Activated naive CD8-positive, alpha-beta T cell treated with anti-CD3 and anti-CD28 coated beads, Interleukin-2, amount 10 ng/mL, durations not matched to agents 7 days and 5 days (primary cell): ENCODE measurements at places on chromosomes 4 and X. TPM values are rescaled to one million over a fixed set of nuclear protein-coding genes. Genes with fewer than 3 reads are reported as not detected.

- no peak overlapping the region for H3K27ac ChIP-seq
- H3K4me3 ChIP-seq = no peak overlapping the region
- no peaks in the 10 kb centered on the region for H3K27me3 ChIP-seq
- H3K4me1 ChIP-seq = peaks cover 5% of the 10 kb centered on the region
Observed at GRCh38 chrX:154401918-154402621, 3.9 kb downstream of the RPL10 start.

GRCh38 chr4:7784131-7784870 lies 155.4 kb downstream of the AFAP1 start:
- H3K4me3 ChIP-seq = no peak overlapping the region
- peaks cover 2% of the 10 kb centered on the region for H3K36me3 ChIP-seq
- H3K27me3 ChIP-seq = no peaks in the 10 kb centered on the region
- no peak overlapping the region for H3K27ac ChIP-seq
- no peak for DNase-seq

ENAM gene
- not detected for total RNA-seq

POF1B gene
- total RNA-seq = 0.11 TPM

PDGFRA gene
- total RNA-seq = not detected

GRCh38 chr4:2852481-2852921 lies 8.9 kb downstream of the ADD1 start:
- H3K4me1 ChIP-seq = peaks cover 34% of the 10 kb centered on the region
- H3K27me3 ChIP-seq = no peaks in the 10 kb centered on the region
- H3K4me3 ChIP-seq = peak overlapping the region; percentile 62
- H3K36me3 ChIP-seq = peaks cover 17% of the 10 kb centered on the region
- no peak for DNase-seq

GRCh38 chrX:119236623-119237561 lies 807 bp downstream of the PGRMC1 start:
- peaks cover 26% of the 10 kb centered on the region for H3K4me1 ChIP-seq
- H3K4me3 ChIP-seq = peak overlapping the region; percentile 99
- H3K27me3 ChIP-seq = peaks cover 6% of the 10 kb centered on the region
- DNase-seq = peak; percentile 32
- H3K27ac ChIP-seq = peak overlapping the region; percentile 87

VEGFC gene
- total RNA-seq = not detected

ATP1B4 gene
- not detected for total RNA-seq

DNA sequence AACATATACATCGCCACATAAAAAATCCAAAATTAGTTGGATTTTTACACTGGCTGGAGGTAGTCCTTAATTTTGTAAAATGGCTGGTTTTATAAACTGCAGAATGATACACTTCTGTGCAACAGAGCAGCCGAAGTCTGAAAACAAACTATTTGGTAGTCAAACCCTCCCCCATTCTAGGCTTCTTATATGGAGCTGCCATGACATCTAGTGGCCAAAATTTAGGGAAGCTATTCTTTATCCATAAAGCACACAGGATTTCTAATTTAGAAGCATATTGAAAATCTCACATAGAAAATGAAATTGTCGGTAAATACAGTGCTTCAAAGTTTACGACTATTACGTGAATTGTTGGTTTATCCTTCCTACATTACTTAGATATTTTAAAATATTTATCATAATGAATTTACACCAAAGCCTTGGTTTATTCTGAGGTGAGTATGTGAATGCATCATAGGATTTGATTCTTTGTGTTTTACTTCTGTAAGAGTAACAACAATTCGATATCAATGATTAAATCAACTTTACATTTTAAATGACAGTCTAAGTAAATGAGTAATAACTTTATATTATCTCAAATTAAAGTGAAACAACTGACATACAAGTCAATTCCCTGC lies 113.4 kb upstream of the FAM241A start:
- H3K27ac ChIP-seq = no peak overlapping the region
- no peaks in the 10 kb centered on the region for H3K4me1 ChIP-seq
- H3K36me3 ChIP-seq = no peaks in the 10 kb centered on the region
- peaks cover 21% of the 10 kb centered on the region for H3K27me3 ChIP-seq
- H3K4me3 ChIP-seq = no peak overlapping the region
- no peak for DNase-seq

SYTL5 gene
- not detected for total RNA-seq

DNA sequence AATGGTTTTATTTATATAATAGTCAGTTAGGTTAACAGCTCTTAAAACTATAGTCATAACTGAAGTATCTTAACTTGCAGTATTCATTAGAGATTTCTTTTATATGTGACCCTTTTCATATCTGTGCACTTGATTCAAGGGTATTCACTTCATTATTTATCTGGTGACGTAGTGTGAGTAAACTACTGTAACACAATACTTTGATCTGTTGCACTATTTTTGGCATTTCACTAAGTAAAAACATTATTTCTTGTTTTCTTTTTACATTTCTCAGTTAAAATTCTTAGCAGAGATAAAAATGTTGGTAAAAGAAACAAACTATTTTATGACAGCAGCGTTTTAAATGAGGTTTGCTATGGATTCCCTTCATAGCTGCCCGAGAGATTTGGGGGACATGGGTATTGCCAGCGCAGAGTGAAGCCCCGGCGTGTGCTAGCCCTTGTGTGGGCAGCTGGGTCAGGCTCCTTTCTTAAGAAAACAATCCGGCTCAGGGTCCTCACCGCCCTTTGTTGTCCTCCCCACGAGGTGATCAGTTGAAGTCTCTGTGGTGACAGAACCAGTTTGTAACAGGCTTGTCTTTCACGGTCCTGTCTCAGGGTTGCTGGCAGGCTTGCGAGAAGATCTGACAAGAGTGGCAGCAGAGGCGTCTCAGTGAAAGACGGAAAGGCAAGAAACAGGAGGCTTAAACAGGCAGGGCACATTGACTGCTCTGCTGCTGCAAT lies 293.4 kb downstream of the BMPR1B start:
- no peak overlapping the region for H3K27ac ChIP-seq
- no peak overlapping the region for H3K4me3 ChIP-seq
- H3K27me3 ChIP-seq = no peaks in the 10 kb centered on the region
- no peaks in the 10 kb centered on the region for H3K36me3 ChIP-seq

- H3K27ac ChIP-seq = peak overlapping the region; percentile 87
- DNase-seq = no peak
- peaks cover 16% of the 10 kb centered on the region for H3K36me3 ChIP-seq
- peaks cover 32% of the 10 kb centered on the region for H3K4me1 ChIP-seq
- peak overlapping the region; percentile 96 for H3K4me3 ChIP-seq
Observed at GRCh38 chr4:102761296-102761701, 531 bp upstream of the MANBA start.

DNA sequence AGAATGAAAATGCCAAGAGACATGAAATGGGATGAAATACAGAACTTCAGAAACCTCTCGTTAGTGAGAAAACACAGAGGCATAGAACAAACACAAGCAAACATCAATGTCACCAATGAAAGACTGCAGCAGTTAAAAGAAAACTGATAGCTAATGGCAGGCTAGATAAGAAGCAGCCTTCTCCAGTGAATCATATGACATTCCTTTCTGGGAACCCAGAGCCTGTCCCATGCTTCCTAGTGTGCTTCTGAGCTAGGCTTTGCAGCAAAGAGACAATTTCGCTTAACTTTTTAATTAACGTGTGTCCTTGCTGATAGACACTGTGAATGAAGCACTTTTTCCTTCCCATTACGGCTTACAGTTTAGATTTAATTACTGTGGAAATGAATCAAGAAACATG lies 444.6 kb downstream of the IL15 start:
- no peak overlapping the region for H3K27ac ChIP-seq
- H3K36me3 ChIP-seq = peaks cover 9% of the 10 kb centered on the region
- H3K4me3 ChIP-seq = no peak overlapping the region
- no peaks in the 10 kb centered on the region for H3K27me3 ChIP-seq
- H3K4me1 ChIP-seq = no peaks in the 10 kb centered on the region
- no peak for DNase-seq

GRCh38 chr4:14920237-14920636 lies 82.0 kb upstream of the CPEB2 start:
- H3K4me3 ChIP-seq = no peak overlapping the region
- no peaks in the 10 kb centered on the region for H3K36me3 ChIP-seq
- H3K27ac ChIP-seq = no peak overlapping the region
- no peak for DNase-seq

- peaks cover 1% of the 10 kb centered on the region for H3K36me3 ChIP-seq
- H3K4me3 ChIP-seq = no peak overlapping the region
- no peak overlapping the region for H3K27ac ChIP-seq
- no peak for DNase-seq
- peaks cover 1% of the 10 kb centered on the region for H3K4me1 ChIP-seq
Observed at GRCh38 chr4:168884251-168885124, 125.6 kb downstream of the CBR4 start.

- no peak within 1 kb of the TSS for H3K4me3 ChIP-seq
- H3K27ac ChIP-seq = no peak within 1 kb of the TSS
- H3K27me3 ChIP-seq = no peaks in the 10 kb centered on the region
- no peak for DNase-seq
- no peaks in the 10 kb centered on the region for H3K36me3 ChIP-seq
Observed at GRCh38 chrX:33211356-33212260, at the start of gene DMD. Gene DMD (minus strand): TSS chrX:33211549. CDS start chrX:33211312, 237 bp downstream.

HERC5 gene
- total RNA-seq = 46.5 TPM

- peaks cover 5% of the 10 kb centered on the region for H3K27me3 ChIP-seq
- no peak overlapping the region for H3K27ac ChIP-seq
- no peaks in the 10 kb centered on the region for H3K36me3 ChIP-seq
- no peak overlapping the region for H3K4me3 ChIP-seq
Observed at GRCh38 chr4:145183023-145183422, 2.6 kb upstream of the OTUD4 start.

DNA sequence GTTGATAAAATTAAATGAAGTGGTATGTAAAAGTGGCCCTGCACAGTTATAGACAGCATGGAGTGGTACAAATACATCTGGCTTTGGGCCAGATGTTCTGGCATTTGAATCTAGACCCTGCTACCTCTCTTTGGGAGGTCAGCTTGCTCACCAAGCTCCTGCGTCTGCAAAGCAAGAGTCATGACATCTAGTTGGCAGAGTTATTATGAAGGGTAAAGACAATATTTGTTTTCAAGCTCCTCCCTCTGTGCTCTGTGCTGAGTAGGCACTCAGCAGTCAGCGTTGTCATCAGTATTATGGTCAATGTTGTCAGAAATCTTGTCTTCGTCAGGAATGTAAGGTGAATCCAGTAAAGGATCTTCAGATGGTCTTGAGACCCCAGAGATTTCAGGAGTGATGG lies 55.8 kb downstream of the CCNI start:
- H3K4me1 ChIP-seq = peaks cover 8% of the 10 kb centered on the region
- no peaks in the 10 kb centered on the region for H3K27me3 ChIP-seq
- no peak overlapping the region for H3K27ac ChIP-seq
- no peak for DNase-seq

GRCh38 chrX:101411984-101412383 lies 4.0 kb downstream of the HNRNPH2 start:
- no peak for DNase-seq
- H3K27me3 ChIP-seq = no peaks in the 10 kb centered on the region
- H3K4me1 ChIP-seq = peaks cover 24% of the 10 kb centered on the region

DNA sequence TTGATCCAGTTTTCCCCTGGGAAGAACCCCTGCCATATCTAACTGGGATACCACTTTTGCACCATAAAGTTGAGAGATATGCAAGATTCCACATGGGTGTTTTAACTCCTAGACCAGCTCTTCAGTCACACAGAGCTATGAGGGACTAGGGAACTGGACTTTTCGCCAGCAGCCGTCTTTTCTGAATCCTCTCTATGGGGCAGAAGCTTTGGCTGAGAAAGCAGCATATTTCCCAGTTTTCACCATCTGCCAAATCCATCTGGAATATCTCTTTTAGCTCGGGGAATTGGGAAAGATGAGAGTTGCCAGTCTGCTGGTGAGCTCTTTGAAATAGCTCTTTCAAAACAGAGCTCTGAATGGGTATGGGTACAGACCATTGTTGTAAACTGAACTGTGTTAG lies 20.9 kb downstream of the APOOL start:
- no peak for DNase-seq
- no peak overlapping the region for H3K4me3 ChIP-seq
- peaks cover 8% of the 10 kb centered on the region for H3K36me3 ChIP-seq
- H3K27ac ChIP-seq = no peak overlapping the region

GRCh38 chrX:123450222-123450621 lies 266.1 kb downstream of the GRIA3 start:
- H3K4me3 ChIP-seq = no peak overlapping the region
- no peaks in the 10 kb centered on the region for H3K4me1 ChIP-seq
- no peak for DNase-seq
- no peaks in the 10 kb centered on the region for H3K27me3 ChIP-seq
- H3K27ac ChIP-seq = no peak overlapping the region
- no peaks in the 10 kb centered on the region for H3K36me3 ChIP-seq

DNA sequence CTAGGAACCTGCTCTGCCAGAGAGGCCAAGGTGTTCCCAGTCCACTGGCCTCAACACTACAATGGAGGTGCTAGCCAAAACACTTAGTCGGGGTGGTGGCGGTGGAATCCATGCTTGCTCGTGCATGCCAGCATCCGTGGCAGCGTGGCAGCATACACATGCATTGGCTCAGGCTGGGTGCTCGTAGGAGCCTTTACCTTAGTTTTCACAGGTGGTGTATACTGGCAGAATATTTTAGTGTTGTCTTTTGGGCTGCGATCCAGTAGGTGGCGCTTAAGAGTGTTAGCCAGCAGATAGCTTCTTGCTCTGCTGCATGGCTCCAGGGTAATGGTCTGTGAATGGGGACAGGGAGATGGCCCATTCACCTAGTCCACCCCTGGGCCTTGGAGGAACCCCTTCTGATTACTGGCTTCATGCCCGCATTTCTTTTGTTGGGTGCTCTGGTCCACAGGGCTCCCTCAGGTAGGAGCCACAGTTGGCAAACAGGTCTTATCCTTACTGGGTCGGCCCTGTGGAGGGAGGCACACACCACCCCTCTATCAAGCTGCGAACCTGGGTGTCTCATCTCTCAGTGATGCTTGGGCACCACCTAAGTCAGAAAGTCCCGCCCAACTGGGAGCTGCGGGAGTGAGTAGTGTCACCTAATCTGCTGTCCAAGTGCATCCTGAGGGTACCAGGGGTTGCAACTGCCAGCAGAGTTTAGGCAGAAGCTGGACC lies 40.0 kb downstream of the RIPPLY1 start:
- H3K27ac ChIP-seq = no peak overlapping the region
- no peak for DNase-seq
- no peaks in the 10 kb centered on the region for H3K4me1 ChIP-seq
- H3K4me3 ChIP-seq = no peak overlapping the region

GPR34 gene
- 1.8 TPM for total RNA-seq

PTPN13 gene
- total RNA-seq = 0.06 TPM

GRCh38 chrX:137424679-137425078 lies 141.2 kb upstream of the ZIC3 start:
- H3K27ac ChIP-seq = no peak overlapping the region
- DNase-seq = no peak
- H3K4me3 ChIP-seq = no peak overlapping the region
- no peaks in the 10 kb centered on the region for H3K36me3 ChIP-seq
- H3K4me1 ChIP-seq = peaks cover 2% of the 10 kb centered on the region
- H3K27me3 ChIP-seq = peaks cover 48% of the 10 kb centered on the region

- no peaks in the 10 kb centered on the region for H3K36me3 ChIP-seq
- DNase-seq = no peak
- no peak overlapping the region for H3K27ac ChIP-seq
- H3K4me1 ChIP-seq = no peaks in the 10 kb centered on the region
- no peak overlapping the region for H3K4me3 ChIP-seq
- H3K27me3 ChIP-seq = no peaks in the 10 kb centered on the region
Observed at GRCh38 chr4:27121830-27122229, 261.2 kb downstream of the STIM2 start.

ZNF674 gene
- total RNA-seq = 4.7 TPM

MAGEA2 gene
- total RNA-seq = not detected

GRCh38 chr4:170003071-170004070 lies 22.8 kb downstream of the MFAP3L start:
- no peaks in the 10 kb centered on the region for H3K27me3 ChIP-seq
- no peak overlapping the region for H3K4me3 ChIP-seq
- no peaks in the 10 kb centered on the region for H3K36me3 ChIP-seq
- H3K4me1 ChIP-seq = peaks cover 8% of the 10 kb centered on the region
- no peak overlapping the region for H3K27ac ChIP-seq
